RCC 7860 (cell line): ENCODE measurements at places on chromosomes 12 and 14.

DNA sequence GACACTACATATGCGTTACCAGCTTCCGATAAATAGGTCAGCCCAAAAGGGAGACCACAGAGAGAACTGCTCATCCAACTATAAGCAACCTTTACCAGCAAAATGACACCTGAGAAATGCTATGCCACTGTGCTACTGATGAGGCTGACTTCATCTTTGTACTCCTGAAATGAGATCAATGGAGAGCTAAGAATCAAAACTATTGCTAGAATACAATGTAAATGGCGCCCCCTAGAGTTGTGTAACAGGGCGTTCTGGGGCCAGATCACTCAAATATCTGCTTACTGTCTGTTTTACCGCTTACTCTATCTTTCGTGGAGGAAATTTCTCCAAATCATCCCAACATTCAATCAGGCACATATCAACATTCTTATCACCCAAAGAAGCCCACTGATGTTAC is 4.6 kb downstream of the ZNF384 start:
- peak; percentile 6 for DNase-seq

GRCh38 chr12:47781479-47782371 is 8.7 kb downstream of the SLC48A1 start:
- no peak for DNase-seq

GRCh38 chr14:78997811-78998210 is 827.6 kb downstream of the NRXN3 start:
- DNase-seq = no peak

- DNase-seq = no peak
Measured at GRCh38 chr12:102961466-102961855, 4.0 kb downstream of the ASCL1 start.

DNA sequence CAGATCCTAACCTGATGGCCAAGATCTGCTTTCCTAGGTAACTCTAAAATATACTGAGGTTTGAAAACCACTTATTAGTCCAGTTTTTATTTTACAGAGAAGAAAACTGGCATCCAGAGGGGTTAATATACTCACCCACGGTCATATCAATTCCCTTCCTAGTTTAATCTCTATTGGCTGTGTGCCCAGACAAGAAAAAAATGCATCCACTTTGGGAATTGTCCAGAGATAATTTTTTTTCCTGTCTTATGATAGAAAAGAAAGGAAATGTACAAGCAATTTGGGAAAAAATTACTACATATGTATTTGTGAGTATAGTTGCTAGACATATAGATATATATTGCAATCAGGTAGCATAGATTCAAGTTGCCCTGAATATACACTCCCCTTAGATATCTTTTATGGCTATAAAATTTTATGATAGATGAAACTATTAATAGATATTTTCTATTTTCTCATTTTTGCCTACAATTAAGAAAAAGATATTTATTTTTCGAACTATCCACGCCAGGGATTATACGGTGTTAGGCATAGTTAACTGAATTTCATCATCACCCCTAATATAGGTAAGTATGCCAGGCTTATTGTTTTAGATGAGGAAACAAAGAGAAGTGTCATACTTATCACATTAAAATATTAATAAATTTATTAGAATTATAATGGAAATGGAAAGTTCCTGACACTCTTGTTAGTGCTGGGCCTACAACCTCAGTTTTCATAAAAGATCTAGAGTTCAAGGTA is 100.5 kb upstream of the SLC38A2 start:
- peak; percentile 23 for DNase-seq

DNA sequence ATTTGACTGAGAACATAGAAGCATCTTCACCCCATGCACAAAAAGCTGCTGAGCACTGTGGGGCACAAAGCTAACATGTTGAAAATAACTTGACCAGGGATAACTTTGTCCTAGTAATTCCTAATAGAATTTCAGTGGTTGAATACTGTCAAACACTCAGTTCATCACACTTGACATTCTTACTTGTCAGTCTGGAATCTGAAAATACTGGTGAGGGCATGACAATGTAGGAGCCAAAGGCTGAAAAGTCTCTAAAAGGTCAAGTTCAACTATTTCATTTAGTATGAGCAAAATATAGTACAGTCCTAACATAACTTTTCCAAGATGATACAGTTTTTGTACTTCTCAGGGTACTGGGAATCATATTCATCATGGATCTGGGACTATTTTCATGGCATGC is 504.4 kb upstream of the LMO3 start:
- DNase-seq = no peak
